ENCODE measurements at places on chromosomes 12 and 14.
A peak's percentile ranks its signal among the peaks of the same experiment; 100 is the strongest.

- DNase-seq = no peak
Measured at GRCh38 chr14:92544051-92544720, 30.6 kb downstream of the RIN3 start.

DNA sequence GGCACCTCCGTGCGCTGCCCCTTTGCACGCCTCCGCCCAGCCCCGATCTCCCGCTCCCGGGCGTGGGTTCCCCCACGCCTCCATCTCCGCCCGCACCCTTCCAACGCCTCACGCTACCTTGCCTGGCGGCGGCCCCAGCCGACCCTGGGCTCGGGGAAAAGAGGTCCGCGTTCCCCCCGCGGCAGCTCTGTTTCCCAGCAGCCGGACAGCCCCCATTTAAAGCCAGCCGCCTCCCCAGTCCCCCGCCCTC lies at the start of gene PRIMA1:
TSS of gene PRIMA1 (minus strand) at position 193 of the 250 bp plus-strand sequence. CDS start 767 bp downstream, outside the sequence.
- DNase-seq = no peak

DNA sequence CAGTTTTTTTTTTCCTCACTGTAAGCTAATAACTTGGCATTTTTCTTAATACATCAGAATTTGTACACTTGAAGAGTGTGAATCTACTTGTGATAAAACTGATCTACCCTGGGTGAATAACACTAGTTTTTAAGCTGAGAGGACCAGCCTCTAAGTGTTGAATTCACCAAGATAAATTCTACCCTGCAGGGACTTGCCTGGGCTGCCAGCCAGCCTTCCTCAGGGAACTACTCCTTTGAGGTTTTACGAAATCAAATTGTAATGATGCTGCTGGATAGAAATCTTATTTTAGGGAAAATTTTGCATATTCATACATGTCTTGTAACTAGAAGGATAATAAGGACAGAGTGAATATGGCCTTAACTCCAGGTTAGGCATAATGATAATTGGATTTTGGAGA lies 1.9 kb downstream of the MED21 start:
- no peak for DNase-seq

GRCh38 chr12:87369161-87369560 lies 660.0 kb downstream of the C12orf50 start:
- no peak for DNase-seq

- DNase-seq = no peak
Measured at GRCh38 chr12:52258335-52258901, 16.0 kb upstream of the KRT86 start.

DNA sequence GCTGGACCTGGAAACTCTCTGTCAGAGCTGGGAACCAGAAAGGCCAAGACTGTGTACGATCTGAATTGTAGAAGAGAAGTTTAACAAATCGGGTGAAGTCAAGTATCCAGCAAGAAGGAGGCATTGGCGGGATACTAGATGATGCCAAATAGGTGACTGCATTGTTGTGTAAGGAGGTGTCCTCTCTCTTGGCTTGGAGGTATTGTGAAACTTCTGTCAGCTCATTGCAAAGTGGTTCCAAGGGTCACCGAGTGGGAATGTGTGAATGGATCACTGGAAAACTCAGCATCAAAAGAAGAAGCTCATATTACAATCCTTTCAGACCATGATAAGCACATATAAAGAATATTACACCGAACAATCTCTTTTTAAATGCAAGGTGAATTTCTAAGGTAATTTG lies 11.7 kb downstream of the NAV3 start:
- no peak for DNase-seq

DNA sequence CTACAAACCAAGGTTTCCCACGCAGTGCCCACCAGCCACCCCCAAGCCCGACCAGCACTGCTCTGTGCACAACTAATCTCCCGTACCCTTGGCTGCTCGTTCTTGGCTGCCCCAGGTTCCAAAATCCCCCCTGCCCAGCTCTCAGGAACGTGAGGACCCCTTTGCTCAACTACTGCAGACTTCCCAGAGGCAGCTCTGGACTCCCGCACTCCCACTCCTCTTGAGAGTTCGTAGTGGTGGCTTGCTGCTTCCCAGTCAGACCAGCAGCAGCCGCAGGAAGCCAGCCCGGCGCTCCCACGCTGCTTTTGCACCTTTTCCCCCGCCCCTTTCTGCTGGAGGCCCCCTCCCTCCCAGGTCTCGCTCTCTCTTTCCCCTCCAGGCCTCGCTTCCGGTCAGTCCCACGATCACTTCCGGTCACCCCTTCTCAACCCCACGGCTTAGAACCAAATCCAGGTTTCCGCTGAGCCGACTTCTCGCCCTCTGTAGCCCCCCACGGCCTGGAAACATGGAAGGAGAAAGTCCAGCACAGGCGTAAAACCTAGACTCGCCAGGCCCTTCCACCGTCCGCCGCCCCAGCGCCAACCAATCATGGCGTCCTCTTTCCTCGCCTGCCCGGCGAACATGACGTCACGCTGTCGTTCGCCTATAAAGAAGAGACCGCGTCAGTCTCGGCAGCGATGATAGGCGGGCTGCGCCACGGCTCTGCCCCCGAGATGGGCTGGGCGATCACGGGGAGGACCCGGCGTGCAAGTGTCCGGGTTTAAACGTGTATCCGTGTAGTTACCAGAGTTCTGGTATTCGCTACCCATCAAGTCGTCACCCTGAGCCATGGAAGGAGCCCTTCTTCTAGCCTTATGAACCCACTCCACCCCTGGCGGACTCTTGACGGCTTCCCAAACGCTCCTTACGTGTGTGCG lies at the start of gene TFCP2:
TSS of gene TFCP2 (minus strand) at position 621 of the 917 bp plus-strand sequence. CDS start 713 bp downstream, outside the sequence.
- DNase-seq = peak; percentile 95

- peak; percentile 41 for DNase-seq
Measured at GRCh38 chr12:50261654-50262053, 21.7 kb downstream of the LIMA1 start.

GRCh38 chr12:122571821-122572220 lies 44.8 kb downstream of the KNTC1 start:
- no peak for DNase-seq

GRCh38 chr12:41293011-41293410 lies 104.9 kb downstream of the PDZRN4 start:
- DNase-seq = no peak

DNA sequence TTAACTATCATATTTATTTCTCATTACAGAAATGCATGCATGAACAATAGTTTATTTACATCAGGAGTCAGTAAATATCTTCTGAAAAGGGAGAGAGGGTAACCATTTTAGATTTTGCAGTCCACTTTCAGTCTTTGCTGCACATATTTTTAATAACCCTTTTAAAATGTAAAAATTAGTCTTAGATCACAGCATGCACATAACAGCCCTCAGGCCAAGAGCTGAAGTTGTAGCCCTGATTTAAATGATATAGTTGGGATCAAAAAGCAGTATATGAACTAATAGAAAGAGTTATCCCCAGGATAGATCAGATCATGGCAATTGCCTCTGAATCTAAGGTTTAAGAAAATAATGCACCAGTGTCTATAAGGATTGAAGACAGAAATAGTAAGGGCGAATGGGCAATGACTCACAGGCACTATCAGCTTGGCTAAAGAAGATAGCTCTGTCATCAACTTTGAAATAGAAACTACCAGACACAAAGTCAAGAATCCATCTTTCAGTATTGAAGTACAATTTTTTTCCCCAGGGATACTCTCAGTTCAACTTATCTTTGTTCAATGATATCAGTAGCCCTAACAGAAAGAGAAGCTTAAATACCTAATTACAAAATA lies 13.1 kb upstream of the CLEC7A start:
- DNase-seq = no peak

GRCh38 chr12:122137229-122137628 lies 36.8 kb downstream of the IL31 start:
- DNase-seq = no peak

- DNase-seq = no peak
Measured at GRCh38 chr14:56127156-56127555, 8.9 kb downstream of the PELI2 start.

GRCh38 chr14:55846826-55847446 lies 266.9 kb downstream of the KTN1 start:
- DNase-seq = peak; percentile 53

- no peak for DNase-seq
Measured at GRCh38 chr12:12333407-12334366, 16.4 kb downstream of the MANSC1 start.

All from MG63 (cell line).